RWPE1 (cell line): ENCODE measurements at places on chromosomes 6 and 20.

DNA sequence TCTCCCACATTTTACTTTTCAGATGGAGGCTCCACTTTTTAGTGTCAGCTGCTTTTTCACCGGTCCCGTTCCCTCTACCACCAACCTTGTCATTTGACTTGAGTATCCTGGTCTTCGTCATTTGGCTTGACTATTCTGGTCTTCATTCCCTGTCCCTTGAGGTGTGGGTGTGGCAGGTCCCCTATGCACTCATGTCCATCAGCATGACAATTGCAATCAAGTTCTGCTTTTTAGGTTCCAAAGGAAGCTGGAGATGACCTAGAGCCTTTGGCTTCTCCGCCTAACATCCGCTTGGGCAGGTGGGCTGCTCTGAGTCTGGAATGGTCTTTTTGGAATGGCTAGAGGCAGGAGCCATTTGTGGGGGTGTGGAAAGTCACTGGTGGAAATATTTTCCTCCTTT lies 99.8 kb upstream of the MLN start:
- no peak for DNase-seq

DNA sequence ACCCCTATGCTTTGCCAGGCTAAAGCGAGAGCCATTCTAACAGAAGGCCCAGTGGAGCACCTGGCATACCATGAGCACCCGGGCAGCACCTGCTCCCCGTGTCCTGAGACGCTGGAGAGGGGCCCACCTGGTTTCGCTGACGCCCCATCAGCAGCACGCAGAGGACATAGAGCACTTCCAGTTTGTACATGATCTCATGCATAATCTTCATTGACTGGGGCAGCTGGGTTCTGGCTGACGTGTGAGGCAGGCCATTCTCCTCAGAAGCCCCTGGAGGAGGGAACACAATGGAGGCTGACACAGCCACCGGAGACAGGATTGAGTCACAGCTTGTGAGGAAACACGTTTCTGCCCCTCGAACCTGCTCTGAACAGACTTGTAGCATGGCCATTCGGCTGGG lies 65.4 kb downstream of the MYH7B start:
- no peak for DNase-seq

GRCh38 chr6:9039258-9039657 lies 603.9 kb upstream of the SLC35B3 start:
- no peak for DNase-seq

- DNase-seq = no peak
Measured at GRCh38 chr6:41190791-41191190, 10.2 kb downstream of the TREML2 start.

DNA sequence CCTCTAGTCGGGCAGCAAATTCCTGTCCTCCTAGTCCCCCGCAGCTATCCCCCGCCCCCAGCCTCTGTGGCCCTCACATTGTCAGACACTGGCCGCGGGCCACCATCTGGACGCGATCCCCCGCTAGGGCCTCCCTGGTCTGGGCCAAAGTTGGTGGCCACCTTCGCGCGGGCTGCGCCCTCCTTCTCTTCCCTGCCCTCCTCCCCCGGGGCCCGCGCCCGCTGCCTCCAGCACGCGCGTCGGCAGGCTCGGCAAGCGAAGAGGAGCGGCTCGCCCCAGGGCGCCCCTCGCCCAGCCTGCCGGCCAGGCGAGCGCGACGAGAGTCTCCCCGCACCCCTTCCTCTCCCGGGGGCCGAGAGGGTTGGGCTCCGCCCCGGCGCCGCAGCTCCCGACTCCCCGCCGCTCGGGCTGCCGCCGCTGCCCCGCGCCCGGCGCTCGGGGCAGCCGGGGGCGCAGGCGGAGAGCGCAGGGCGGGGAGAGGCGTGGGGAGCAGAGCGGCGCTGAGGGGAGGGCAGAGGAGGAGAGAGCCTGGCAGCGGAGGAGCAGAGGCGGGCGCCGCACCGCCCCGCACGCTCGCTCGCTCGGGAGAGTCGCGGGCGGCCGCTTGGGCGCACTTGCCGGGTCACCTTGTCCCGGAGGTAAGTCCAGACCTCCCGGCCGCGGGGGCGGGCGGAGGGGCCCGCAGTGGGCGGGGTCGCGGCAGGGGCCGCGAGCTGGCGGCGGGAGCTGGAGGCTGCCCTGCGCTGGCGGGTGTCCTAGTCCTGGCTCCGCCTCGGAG lies at the start of gene SYNDIG1:
Gene SYNDIG1, plus strand, starts transcription at position 514 of the 778 bp plus-strand sequence. CDS start 73,469 bp downstream, outside the sequence.
- DNase-seq = no peak
